ENCODE measurements at places on chromosomes 5 and 9.

DNA sequence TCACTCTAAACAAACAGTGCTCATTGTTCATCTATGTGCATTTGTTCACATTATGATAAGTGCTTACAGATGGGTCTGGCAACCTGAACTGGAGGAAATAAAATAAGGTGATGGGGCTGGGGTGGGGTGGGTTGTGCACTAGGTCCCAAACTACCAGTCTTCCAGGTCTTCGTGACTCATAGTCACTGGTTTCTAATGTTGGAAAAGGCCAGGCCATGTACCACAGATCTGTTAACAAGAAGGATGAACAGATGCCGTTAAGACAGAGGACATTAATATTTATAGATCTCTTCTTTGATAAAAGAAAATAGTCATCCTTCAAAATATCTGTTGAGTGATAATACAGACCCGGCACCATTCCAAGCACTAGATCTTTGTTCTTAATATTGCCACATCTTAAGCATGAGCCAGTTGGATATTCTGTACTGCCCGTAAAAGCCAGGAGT is 71.4 kb upstream of the STARD4 start:
- no peak for DNase-seq

- no peak for DNase-seq
Observed at GRCh38 chr5:67033880-67034651, 162.5 kb downstream of the CD180 start.

- DNase-seq, result no peak
Observed at GRCh38 chr9:104361207-104361606, 142.9 kb upstream of the OR13F1 start.

- DNase-seq, result peak; percentile 16
Observed at GRCh38 chr5:23977997-23978396, 470.6 kb downstream of the PRDM9 start.

GRCh38 chr5:150189326-150189725 is 536 bp upstream of the SLC6A7 start:
- DNase-seq, result peak; percentile 64

- DNase-seq, result no peak
Observed at GRCh38 chr9:109117856-109118807, 1.6 kb downstream of the TMEM245 start.

GRCh38 chr5:172953776-172954675 is 5.2 kb upstream of the RPL26L1 start:
- DNase-seq, result no peak

DNA sequence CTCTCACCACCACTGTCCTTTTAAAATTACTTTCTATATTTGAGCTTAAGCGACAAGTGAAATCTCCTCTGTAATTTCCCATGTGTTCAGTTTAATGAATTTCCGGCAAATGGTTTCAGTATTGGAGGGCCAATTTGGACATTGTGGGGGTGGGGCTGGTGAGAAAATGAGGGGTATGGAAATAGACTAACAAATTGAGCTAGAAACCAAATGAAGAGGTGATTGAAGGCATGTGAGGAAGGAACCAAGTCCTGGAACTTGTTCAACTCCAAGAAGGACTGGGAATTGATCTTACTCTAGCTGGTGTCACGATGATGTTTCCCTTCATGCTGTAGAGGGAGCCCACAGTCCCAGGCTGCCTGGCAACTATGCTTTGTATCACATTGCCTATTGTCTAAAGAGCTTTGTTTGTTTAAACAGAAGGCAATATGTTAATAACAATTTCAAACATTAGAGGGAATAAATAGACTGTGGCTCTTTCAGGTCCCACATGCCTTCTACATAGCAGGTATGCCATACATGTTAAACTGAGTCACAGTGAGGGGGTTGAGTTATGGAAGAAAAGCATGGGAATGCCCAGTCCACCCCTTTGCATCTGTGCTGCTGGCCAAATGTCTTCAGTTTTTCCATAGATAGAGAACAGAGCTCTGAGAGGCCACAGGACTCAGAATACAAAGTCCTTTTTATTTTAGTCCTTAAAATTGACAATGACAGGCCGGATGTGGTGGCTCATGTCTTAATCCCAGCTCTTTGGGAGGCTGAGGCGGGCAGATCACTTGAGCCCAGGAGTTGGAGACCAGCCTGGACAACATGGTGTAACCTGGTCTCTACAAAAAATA is 25.0 kb upstream of the MATR3 start:
- DNase-seq, result no peak

- no peak for DNase-seq
Observed at GRCh38 chr5:139141446-139142204, 56.5 kb downstream of the SIL1 start.

DNA sequence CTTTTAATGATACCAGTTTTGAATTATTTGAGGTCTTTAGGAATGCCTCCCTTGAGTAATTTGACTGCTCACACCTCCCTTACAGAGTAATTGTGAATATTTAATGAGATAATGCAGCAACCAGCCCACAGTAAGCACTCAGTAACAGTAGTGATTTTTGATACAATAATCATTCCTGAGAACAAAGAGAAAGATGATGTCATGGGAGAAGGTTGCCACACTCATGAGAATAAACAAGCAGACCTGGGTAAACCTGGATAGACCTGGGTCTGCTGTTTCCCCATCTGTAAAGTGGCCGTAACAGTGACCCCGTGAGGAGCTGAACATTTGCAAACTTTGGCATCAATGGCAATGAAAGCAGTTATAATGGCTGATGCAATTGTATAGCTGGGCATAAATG is 4.2 kb downstream of the C1QTNF2 start:
- DNase-seq, result no peak

GRCh38 chr9:95736370-95736769 is 139.1 kb upstream of the ERCC6L2 start:
- no peak for DNase-seq

- no peak for DNase-seq
Observed at GRCh38 chr5:108216890-108217289, 165.0 kb downstream of the FBXL17 start.

DNA sequence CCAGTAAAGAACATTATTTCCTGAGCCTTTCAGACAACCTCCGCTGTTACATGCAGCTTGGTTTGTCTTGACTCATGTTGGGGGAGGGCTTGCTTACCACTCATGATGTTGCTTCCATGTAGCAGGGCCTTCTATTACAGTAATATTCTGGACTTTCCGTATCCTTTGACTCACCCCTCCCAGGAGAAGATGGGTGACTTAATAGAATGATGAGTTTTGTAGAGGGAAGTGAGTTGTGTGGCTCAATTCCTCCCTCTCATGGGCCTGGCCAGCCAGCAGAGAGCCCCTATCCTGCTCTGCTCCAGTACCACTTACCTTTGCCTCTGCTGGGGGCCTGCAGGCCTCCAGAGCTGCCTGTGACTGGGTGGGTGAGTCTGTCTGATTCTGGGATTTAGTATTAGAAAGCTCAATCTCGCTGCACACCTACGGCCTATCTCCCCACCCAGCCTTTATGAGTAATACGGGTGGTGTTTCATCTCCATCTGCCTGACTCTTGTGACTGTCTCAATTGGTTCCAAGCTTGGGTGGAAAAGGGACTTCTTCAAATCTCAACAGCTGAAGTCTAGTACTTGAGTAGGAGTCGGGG is 52.6 kb upstream of the KLF9 start:
- peak; percentile 91 for DNase-seq

GRCh38 chr5:55915783-55916182 is 64.6 kb downstream of the IL31RA start:
- DNase-seq, result no peak

GRCh38 chr5:8184455-8185063 is 315.6 kb downstream of the MTRR start:
- DNase-seq, result peak; percentile 6

GRCh38 chr9:28770226-28770625 is 1196.9 kb upstream of the C9orf72 start:
- DNase-seq, result no peak

DNA sequence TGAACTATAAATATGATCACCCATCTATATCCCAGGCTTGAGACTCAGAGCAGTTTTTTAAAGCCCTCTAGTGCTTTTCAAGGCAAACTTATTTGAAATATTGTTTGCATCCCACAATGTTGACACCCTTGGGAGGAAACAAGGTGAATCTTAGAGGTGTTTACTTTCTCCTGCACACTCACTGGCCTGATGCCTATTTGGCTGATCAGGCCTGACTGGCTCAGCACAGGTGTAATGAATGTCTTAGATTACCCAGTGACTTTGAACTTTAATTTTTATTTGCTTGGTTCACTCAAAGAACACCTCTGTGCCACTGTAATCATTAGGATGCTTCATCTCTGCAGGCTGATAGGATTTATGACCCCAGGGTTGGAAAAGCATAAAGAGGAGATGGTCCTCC is 158.3 kb downstream of the KCTD16 start:
- no peak for DNase-seq

DNA sequence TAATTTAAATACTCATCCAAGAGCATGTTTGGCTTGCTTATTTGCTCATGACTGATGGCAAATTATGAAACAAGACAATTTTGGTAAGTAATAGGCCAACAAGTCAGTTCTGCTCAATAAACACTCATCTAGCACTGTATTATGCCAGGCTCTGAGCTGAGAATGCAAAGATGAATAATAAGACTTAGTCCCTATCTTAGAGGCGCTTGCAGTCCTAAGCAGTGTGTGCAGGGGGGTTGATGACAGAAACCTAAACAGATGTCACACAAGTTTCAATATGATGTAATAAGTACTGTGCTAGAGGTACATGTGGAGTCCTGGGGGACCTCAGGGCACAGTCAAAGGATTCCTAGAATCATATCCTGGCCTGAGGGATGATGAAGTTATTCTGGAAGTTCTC is 287.6 kb upstream of the ADRA1B start:
- DNase-seq, result no peak

All from inflammatory macrophage treated with lipopolysaccharide for 1 hour (primary cell).